ENCODE measurements at places on chromosomes 2 and 18. TPM values are rescaled to one million over a fixed set of nuclear protein-coding genes. Genes with fewer than 3 reads are reported as not detected.

COL6A3 gene
- 0.14 TPM for total RNA-seq

- DNase-seq, result no peak
These were observed 669.4 kb upstream of the PKDCC start for GRCh38 chr2:41378420-41378819.

DNA sequence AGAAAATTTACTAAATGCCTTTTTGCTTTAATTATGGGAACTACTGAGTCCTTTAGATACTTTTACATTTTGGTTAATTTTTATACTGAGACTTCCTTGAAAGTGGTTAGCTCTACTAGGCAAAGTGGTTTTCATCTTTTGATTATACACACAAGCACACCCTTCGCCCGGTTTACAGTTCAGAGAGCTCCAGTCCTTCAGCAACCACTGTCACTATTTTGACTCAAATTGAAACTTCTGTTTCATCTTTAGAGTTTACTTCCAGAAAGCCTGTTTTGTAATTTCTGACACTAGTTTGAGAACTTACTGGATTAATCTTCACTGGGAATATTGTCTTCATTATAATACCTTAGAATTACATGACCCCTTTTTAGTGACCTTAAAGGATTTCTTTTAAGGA is 140.3 kb upstream of the FOSL2 start:
- no peak for DNase-seq

GRCh38 chr18:4653418-4653817 is 198.3 kb upstream of the DLGAP1 start:
- no peak for DNase-seq

DNA sequence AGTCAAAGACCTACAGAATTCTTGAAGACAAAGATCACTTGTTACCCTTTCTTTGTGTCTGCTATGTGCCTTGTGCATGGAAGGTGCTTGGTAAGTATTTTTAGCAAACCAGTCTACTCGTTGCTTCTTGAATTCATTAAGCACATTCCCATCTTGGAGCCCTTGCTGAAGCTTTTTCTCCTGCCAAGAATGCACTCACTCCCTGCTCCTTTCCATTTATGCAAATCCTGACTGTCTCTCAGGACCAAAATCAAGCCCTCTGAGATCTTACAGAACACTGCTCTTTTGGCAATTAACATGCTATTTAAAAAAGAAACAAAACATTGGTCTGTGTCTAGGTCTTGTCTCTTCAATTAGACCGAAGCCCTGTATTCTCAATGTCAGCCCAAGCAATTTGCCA is 75.8 kb downstream of the CLHC1 start:
- no peak for DNase-seq

- DNase-seq, result no peak
These were observed 167.3 kb downstream of the MREG start for GRCh38 chr2:215845839-215846586.

DNA sequence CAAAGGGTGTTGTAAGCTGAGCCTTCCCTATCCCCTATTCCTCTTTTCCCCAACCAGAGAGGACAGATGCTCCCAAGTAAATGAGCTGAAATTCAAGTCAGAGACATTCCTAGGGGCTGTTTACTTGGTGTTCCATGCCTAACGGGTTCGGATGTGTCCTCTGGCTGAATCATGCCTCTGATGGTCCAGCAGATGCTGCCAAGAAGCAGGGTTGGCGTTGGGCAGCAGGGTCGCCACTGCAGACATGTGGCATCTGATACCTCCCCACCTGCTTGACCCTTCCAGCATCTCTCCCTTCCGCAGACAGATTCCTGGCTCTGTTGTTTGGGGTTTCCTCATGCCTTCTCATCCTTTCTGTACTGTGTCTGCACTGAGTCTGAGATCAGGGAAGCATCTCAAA is 108.3 kb downstream of the HNRNPLL start:
- DNase-seq, result no peak

DRC1 gene
- 0.18 TPM for total RNA-seq

- no peak for DNase-seq
These were observed 7.6 kb upstream of the ASXL2 start for GRCh38 chr2:25885933-25886332.

- no peak for DNase-seq
These were observed 91.5 kb upstream of the RNF152 start for GRCh38 chr18:61984349-61984748.

DNA sequence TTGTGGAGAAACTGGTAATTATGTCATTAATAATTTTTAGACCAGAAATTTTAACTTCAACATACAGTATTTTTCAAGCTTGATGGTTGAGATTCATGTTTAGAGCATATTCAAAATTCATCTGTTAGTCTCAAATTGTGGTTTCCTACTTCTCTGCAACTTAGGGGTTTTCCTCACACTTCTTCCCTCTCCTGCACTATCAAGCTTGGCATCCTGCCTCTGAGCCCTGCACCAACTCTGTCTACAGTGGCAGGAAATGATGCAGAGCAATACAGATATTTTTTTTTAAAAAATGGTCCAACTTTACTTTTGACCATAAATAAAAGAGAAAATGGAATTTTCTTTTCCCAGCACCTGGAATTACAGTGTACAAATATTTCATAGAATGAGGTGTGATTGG is 247.3 kb downstream of the NUP35 start:
- no peak for DNase-seq

GRCh38 chr2:9336241-9336575 is 87.1 kb downstream of the ITGB1BP1 start:
- no peak for DNase-seq

- DNase-seq, result no peak
These were observed 68.8 kb upstream of the KCTD1 start for GRCh38 chr18:26617151-26617554.

REG1B gene
- not detected for total RNA-seq

- DNase-seq, result no peak
These were observed 210.4 kb downstream of the SH3BP4 start for GRCh38 chr2:235162082-235162836.

DNA sequence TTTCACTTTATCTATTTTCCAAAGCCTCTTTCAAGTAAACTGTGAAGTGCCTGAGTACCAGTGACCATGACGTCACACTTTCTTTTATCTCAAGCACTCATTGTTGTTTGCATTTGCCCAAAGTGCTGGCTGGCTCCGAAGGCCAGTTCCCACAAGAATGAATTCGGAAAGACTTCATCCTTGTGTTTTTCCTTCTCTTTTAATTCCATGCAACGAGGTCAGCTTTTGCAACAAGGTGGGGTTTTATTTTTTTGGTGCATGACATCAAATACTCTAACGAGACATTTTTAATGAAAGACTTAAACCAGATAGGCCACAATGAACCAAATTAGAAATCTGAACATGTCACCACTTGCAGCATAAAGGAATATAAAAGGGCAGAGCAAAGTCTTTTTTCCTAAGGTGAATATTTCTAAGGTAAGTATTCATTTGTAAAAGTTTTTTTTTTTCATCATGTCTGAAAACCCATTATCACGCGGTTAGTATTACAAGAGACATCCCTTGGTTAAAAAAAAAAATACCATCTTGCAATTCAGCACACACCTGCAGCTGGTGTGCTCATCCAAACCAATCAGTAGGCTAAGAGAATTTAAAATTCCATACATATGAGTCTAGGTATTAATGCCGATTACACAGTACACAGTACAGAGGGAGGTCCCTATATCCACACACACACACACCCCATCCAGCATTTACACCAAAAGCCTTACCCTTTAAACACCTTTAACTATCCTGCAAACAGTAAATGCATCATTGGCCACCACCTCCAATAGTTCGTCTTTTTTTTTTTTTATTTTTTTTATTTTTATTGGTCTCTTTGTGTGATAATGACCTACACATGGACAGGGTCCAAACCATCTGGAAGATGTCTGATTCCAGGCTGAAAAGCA is 2.3 kb downstream of the ARL4C start:
- no peak for DNase-seq

GRCh38 chr2:71671895-71672825 is 218.8 kb downstream of the DYSF start:
- no peak for DNase-seq

Measured in pulmonary artery endothelial cell (primary cell).